ENCODE measurements at places on chromosomes 3 and 15.

- no peak for DNase-seq
Observed at GRCh38 chr3:52090131-52090932, 34.0 kb upstream of the DUSP7 start.

DNA sequence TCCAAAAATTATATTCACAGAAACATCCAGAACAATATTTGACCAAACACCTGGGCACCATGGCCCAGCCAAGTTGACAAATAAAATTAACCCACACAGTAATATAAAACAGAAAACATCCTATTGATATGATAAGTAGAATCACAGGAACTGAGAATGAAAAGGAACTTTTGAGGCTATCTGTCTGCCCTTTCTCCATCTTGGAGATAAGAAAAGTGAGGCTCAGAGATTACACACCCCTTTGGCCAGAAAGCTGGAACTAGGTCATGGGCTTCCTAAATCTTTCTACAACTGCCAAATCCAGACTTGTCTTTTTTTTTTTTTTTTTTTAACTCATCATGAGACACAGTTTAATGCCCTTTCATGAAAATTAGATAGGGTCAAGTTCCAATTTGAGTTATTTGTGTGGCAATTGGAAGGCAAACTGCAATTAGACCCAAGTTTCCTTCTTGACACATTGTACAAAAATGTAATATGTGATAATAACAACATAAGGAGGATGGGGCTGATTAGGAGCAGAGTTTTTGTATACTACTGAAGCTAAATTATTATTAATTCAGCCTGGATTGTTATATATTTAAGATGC lies 137.2 kb downstream of the RPL22L1 start:
- no peak for DNase-seq

DNA sequence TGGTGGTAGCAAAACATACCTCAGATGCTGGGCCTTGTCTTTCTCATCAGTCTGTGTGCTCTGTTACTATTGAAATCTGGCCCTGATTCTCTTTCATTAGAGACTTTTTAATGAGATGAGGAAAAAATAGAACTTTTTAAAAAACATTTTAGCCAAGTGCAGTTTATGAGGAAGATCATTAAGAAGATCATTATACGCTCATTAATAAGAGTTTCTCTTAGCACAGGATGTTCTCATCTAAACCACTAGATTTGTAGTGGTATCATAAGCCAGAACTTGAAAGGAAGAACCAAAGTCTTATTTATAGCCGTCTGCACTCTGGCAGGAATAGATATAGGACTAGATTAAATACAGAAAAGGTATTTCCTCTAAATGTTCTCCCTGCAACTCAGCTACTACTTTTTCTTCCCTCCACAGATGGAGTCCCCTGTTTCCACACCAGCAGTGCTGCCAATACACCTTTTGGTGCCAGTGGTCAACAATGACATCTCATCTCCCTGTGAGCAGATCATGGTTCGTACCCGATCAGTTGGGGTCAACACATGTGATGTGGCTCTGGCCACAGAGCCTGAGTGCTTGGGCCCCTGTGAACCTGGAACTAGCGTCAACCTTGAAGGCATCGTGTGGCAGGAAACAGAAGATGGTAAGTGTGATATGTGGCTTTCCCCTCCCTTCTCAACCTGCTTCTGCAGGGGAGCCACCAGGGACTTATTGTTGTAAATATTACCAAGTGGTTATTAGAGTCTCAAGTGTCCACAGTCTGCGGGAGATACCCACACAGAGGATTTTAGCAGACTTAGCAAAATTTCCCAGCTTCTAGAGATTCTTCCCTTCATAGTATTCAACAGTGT lies 152.8 kb downstream of the RBPMS2 start:
- no peak for DNase-seq

- no peak for DNase-seq
Observed at GRCh38 chr3:4313606-4314293, 10.6 kb downstream of the SETMAR start.

DNA sequence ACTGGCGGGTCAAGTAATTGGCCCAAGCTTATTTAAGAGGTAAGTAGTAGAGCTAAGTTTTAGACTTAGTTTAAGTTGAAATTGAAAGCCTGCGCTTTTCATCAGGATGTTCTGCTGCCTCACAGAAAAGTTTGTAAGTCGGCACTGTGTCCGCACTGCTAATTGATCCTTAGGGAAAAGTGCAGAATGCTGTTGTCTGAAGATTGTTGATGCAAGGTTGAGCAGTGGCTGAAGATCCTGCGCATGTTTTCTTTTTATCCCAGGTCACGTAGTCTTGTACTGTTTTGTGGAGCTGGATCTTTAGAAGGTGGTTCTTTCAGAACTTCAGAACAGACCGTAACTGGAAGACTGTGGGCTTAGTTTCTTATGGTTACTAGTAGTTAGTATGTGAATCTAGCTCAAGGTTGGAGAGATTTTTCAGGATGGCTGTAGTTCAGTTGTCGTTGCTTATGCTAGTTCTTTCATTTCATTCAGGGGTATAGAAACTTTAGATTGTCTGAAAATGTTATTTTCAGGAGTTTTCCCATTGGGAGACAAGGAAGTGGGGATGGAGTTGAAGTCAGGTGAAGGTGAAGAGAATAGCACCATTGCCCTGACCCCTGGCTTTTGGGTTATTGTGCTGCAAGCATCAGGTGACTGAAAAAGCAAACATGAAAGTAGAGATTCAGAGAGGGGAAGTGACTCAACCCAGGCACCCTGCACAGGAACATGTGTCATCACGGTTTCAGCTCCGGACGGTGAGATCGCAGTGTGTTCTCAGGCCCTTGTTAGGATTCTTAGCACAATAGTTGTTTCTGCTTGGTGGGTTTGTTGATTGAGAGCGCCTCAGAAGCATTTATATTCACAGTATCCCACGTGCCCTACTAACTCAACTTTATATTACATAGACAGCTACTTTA lies 32.8 kb downstream of the AKAP13 start:
- DNase-seq: peak; percentile 4

DNA sequence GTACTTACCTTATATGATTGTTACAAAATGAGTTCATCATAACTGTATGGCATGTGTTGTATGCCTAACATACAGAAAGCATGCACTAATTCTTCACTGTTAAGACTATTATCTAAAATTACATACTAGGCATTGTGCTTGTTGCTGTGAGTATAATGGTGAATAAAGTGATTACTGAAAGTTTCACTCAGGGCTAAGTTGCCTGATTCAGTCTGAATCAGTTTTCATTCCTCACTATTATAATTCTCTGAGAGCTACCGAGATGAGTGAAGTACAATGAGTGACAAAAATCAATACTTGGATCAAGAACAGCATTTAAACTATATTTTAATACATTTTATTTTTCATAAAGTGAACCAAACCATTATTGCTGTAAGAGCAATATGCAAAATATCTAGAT lies 7.5 kb upstream of the GCSAM start:
- no peak for DNase-seq

Data from nucleus accumbens (tissue), 56 donors.